ENCODE measurements at places on chromosomes 16 and 17. TPM values are rescaled to one million over a fixed set of nuclear protein-coding genes. Genes with fewer than 3 reads are reported as not detected.

The BMERB1 gene
- 15.8 TPM for total RNA-seq

The EVI2B gene
- 0.09 TPM for total RNA-seq

The TRIM65 gene
- 20.1 TPM for total RNA-seq

The TMEM231 gene
- total RNA-seq: 7.1 TPM

The C1QTNF8 gene
- total RNA-seq: not detected
